ENCODE measurements at places on chromosomes 2 and 18.

- DNase-seq = no peak
Observed at GRCh38 chr2:101205521-101206479, 46.9 kb upstream of the CNOT11 start.

DNA sequence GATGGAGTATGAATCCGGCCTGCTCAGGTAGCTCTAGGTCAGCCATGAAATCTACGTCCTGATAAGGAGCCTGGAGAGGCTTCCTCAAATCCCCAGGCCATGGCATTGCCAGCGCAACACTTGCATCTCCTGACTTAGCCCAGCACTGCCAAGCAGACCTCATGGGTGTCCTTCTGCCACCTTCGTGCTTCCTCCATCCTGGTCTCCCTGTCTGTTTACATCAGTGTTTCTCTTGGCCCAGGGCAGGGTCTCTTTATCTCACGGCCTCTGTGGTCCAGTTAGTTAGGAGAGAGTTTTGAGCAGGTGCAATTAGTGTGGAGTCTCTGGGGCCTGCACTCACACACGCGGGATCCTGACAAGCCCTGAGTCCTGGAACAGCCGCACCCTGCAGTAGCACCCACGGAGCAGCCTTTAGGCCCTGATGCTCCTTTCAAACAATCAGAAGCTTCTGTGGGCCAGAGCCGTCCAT lies 193.1 kb upstream of the ARL4C start:
- no peak for DNase-seq

GRCh38 chr2:85861180-85861579 lies 27.6 kb downstream of the ST3GAL5 start:
- DNase-seq = no peak

DNA sequence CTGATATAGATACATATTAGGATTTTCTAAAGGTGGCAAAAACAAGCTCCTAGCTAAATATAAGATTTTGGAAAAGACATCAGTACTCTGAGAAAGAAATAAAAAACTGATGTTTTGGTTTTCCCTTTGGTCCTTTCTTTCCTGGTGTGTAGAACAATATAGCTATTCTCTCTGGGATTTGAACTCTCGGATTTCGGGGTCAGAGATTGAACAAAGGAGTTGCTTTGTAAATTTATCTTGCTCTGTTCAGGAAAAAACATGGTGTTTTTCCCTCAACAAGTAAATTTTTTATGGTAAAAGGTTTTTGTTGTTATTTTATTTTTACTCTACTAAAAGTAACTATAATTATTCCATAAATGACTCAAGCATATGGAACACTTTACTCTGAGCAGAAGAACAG lies 889.3 kb downstream of the ERBB4 start:
- no peak for DNase-seq

GRCh38 chr2:46878886-46879285 lies 36.7 kb downstream of the MCFD2 start:
- DNase-seq = no peak

GRCh38 chr18:38186491-38186890 lies 620.9 kb upstream of the CELF4 start:
- DNase-seq = no peak

GRCh38 chr2:175957845-175958244 lies 44.2 kb downstream of the LNPK start:
- no peak for DNase-seq

- DNase-seq = no peak
Observed at GRCh38 chr2:76667821-76668271, 854.3 kb downstream of the LRRTM4 start.

- DNase-seq = no peak
Observed at GRCh38 chr18:36461551-36461987, 164.1 kb downstream of the FHOD3 start.

- DNase-seq = no peak
Observed at GRCh38 chr2:195596840-195597239, 60.2 kb upstream of the SLC39A10 start.

DNA sequence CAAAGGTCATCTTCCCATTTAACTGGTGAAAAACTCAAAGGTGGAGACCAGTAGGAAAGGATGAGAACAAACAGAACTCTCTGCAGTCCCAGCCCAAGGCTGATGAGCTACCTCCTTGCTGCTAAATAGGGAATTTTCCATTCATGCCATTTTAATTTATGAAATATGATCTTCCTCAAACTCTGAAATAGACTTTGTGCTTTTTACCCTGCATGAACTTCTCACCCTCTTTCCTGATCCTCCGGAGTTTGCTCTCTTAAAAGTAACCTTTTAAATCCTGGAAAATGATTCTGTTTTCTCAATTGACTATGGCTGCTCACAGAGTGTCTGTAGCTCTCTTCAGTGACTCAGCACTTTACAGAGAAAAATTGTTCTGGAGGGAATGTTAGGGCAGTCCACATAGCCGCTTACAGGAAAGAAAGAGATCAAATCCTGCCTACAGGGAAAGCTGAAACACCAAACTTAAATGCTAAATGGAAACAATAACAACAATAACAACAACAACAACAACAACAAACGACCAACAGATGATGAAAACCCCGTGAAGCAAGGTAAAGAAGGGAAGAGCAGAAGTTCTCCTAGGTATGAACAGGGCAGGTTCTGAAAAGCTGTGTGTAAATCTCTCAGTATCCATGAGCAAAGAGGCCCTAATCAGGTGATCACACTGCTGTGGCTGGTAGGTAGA lies 79.8 kb upstream of the SESTD1 start:
- DNase-seq = no peak

DNA sequence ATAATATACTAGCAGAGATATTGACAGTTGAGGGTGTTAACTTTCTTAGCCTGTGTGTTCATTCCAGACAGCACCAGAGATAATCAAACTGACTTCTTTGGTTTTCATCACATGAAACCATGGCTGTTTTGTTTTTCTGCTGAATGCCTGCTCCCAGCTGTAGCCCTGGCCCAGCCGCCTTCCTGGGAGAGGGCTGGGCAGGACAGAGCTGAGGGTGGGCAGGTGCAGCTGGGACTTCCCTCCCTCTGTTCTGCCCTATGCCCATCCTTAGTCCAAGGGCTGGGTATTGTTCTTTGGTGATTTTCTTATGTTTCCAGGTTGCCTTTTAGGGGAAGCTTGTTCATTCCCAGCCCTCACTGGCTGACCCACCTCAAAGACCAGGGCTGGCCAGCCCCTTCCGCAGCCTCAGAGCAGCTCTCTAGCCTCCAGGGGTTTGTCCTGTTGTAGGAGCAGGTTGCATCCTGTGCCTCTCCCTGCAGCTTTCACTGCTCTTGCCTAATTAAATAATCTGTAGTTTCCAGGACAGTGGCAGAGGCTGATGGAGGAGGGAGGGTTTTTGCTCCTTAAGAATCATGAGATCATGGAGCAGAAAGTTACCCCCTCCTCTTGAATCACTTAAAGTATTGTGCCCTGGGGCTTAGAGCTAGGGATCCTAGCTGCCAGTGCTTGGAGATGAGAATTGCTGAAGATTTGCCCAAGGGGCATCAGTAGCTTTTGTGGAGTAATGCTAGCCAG lies 61.4 kb downstream of the MTCL1 start:
- DNase-seq = no peak

GRCh38 chr18:33540392-33540791 lies 37.6 kb upstream of the ASXL3 start:
- DNase-seq = no peak

DNA sequence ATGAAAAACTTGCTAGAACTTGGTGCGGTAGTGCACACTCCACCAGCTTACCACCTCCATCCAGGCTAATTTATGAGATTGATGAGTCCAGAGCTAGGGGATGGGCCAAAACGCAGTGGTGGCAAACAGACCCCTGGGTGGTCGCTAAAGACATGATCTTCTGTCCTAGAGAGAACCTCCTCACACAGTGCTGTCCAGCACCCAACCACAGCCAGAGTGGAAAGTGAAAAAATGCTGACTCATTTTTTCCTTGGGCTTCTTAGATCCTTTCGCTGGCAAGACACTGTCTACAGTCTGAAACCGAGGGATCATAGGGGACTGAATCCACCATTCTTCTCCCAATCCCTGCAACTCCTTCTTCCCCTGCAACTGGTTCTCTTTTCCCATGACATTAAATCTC lies 4.1 kb downstream of the ANTXR1 start:
- DNase-seq = no peak

- DNase-seq = no peak
Observed at GRCh38 chr2:133635131-133635530, 66.9 kb upstream of the NCKAP5 start.

- no peak for DNase-seq
Observed at GRCh38 chr2:113173542-113174375, at the start of gene PSD4. TSS of gene PSD4 (plus strand) at chr2:113173971. CDS start at chr2:113182457, 8,486 bp downstream.

DNA sequence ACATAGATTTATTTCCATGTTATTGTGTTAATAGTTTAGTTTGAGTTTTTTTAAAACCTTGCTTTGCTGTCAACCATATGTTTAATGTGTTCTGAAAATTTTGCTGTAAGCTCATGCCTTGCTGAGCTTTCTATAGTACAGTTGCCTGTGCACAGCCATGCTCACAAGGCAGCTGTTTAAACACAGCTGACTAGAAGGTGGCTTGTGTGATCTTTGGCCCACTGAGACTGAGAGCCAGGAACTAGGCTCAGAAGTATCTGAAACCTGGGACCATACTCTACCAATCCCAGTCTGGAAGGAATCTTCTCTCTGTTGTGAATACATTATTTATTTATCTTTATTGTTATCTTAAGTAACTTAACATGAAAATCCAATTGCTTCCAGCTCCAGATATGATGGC lies 350.5 kb downstream of the KIAA1328 start:
- no peak for DNase-seq

- DNase-seq = no peak
Observed at GRCh38 chr2:136696438-136696837, 68.9 kb upstream of the THSD7B start.

DNA sequence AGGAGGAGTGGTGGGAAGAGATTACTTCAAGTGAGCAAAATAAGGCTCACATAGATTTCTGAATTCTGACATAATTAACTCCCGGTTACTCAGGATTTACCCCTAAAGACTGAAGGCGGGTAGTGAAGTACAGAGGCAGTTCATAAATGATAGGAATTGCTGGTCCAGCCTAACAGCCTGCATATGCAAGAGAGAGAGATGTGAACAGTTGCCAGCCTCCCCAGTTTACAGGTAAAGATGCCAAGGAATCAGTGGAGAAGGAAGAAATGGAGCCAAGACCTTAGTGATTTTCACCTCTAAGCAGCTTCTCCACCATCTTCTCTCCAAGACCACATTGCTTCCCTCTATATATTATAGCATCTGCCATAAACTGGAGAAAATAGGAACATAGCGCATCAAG lies 91.8 kb upstream of the THUMPD2 start:
- no peak for DNase-seq

- no peak for DNase-seq
Observed at GRCh38 chr2:447902-448665, 160.2 kb upstream of the ALKAL2 start.
